Mesenchymal stem cell (in vitro differentiated cells and primary cell): ENCODE measurements at places on chromosomes 6 and 20.

GRCh38 chr6:56510984-56511531, 131.6 kb downstream of the DST start:
- no peaks in the 10 kb centered on the region for H3K4me1 ChIP-seq
- DNase-seq, result no peak
- no peak overlapping the region for H3K4me3 ChIP-seq
- H3K27me3 ChIP-seq, result no peaks in the 10 kb centered on the region
- H3K36me3 ChIP-seq, result peaks cover 16% of the 10 kb centered on the region
- H3K27ac ChIP-seq, result no peak overlapping the region

GRCh38 chr20:58721951-58722778, 29.6 kb downstream of the NPEPL1 start:
- no peak overlapping the region for H3K27ac ChIP-seq
- H3K4me1 ChIP-seq, result peaks cover 6% of the 10 kb centered on the region
- H3K36me3 ChIP-seq, result no peaks in the 10 kb centered on the region
- H3K4me3 ChIP-seq, result no peak overlapping the region
- H3K27me3 ChIP-seq, result peaks cover 34% of the 10 kb centered on the region
- DNase-seq, result no peak

DNA sequence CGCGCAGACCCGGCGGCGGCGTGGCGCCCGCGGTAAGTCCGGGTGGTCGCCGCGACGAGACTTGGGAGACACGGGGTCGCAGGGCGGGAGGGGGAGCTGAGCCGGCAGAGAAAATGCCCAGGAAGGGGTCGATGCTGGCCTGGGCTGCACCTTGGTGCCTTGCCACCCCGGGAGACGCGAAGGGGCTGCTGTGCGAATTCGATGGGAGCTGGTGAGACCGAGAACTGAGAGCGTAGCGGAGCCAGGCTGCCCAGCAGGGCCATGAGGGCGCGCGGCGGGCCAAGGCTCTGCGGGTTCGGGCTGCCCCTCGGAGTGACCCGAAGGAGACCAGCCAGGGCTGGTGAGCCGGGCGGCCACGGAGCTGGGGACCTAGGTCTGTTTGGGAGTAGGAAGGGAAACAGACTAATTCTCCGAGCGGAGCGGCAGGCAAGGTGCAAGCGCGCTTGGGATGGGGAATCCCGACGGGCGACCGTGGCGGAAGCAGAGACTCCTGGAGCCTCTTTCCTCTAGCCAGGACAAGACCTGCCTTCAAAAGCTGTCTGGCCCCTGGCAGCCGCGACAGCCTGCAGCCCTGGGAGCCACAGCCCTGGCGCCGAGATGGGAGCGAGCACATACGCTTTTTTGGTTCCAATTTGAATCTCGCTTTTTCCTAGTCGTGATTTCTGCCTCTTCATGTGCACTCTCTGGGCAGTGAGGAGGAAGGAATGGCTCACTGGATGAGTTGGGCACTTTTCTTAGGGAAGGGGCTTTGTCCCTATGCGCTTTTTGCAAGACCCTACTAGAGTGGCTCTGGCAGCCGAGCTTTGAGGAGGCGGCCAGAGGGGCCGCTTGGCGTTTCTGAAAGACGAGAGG, 691 bp downstream of the SYNDIG1 start:
- H3K27ac ChIP-seq, result no peak overlapping the region
- H3K4me3 ChIP-seq, result peak overlapping the region; percentile 77
- peaks cover 75% of the 10 kb centered on the region for H3K27me3 ChIP-seq
- DNase-seq, result no peak
- H3K36me3 ChIP-seq, result no peaks in the 10 kb centered on the region
- H3K4me1 ChIP-seq, result peaks cover 29% of the 10 kb centered on the region

- H3K4me1 ChIP-seq, result no peaks in the 10 kb centered on the region
- no peak overlapping the region for H3K27ac ChIP-seq
- H3K36me3 ChIP-seq, result no peaks in the 10 kb centered on the region
- DNase-seq, result peak; percentile 8
- H3K4me3 ChIP-seq, result no peak overlapping the region
Observed at GRCh38 chr20:18686696-18687095, 98.8 kb downstream of the DTD1 start.

- H3K4me1 ChIP-seq, result no peaks in the 10 kb centered on the region
- H3K36me3 ChIP-seq, result no peaks in the 10 kb centered on the region
- no peak for DNase-seq
- H3K4me3 ChIP-seq, result no peak overlapping the region
- H3K27me3 ChIP-seq, result no peaks in the 10 kb centered on the region
Observed at GRCh38 chr6:145967549-145967948, 3.4 kb upstream of the SHPRH start.

GRCh38 chr20:62485062-62485700, 9.4 kb upstream of the GATA5 start:
- no peak overlapping the region for H3K27ac ChIP-seq
- no peaks in the 10 kb centered on the region for H3K36me3 ChIP-seq
- no peak overlapping the region for H3K4me3 ChIP-seq
- peak; percentile 37 for DNase-seq

- peaks cover 2% of the 10 kb centered on the region for H3K4me1 ChIP-seq
- H3K27me3 ChIP-seq, result no peaks in the 10 kb centered on the region
- no peaks in the 10 kb centered on the region for H3K36me3 ChIP-seq
- H3K27ac ChIP-seq, result no peak overlapping the region
- H3K4me3 ChIP-seq, result no peak overlapping the region
Observed at GRCh38 chr6:106125925-106126435, 39.8 kb downstream of the PRDM1 start.

DNA sequence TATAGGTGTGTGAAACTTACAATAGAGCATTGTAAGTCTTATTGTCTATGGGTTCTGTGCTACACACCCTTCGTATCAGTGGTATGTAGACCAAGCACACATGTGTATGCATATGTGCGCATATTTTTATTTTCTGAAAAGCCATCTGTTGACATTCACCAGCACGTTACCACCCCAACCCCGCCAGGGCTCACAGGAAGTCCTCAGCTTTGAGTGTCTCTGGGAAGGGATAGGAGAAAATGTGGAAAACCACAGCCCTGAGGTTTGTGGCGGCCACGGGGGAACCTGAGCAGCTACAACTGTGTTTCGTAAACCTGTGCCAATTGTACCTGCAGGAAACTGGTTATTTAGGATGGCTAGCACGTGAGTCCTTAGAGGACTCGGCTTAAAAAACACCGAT, 123.3 kb upstream of the PHACTR3 start:
- H3K27ac ChIP-seq, result no peak overlapping the region
- DNase-seq, result no peak
- H3K27me3 ChIP-seq, result no peaks in the 10 kb centered on the region
- H3K4me3 ChIP-seq, result no peak overlapping the region
- H3K4me1 ChIP-seq, result no peaks in the 10 kb centered on the region

DNA sequence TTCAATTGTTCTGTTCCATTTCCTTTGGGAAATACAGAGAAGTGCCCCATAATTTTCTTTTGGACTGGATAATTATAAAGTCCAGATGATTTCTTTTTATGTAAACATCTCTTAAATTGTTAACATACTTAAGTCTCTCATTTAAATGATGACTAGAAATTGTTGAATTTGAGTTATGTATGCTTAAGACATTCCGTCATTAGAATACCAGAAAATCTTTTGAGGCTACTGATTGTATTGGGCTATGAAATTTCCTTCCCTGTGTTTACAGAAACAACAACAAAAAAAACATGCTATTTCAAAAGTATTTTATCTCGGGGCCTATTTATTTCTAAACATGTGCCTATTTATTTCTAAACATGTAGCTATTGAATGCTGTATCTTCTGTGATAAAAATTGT, 125.4 kb downstream of the SH3BGRL2 start:
- no peaks in the 10 kb centered on the region for H3K27me3 ChIP-seq
- no peak overlapping the region for H3K4me3 ChIP-seq
- no peak for DNase-seq
- H3K4me1 ChIP-seq, result no peaks in the 10 kb centered on the region
- no peaks in the 10 kb centered on the region for H3K36me3 ChIP-seq

DNA sequence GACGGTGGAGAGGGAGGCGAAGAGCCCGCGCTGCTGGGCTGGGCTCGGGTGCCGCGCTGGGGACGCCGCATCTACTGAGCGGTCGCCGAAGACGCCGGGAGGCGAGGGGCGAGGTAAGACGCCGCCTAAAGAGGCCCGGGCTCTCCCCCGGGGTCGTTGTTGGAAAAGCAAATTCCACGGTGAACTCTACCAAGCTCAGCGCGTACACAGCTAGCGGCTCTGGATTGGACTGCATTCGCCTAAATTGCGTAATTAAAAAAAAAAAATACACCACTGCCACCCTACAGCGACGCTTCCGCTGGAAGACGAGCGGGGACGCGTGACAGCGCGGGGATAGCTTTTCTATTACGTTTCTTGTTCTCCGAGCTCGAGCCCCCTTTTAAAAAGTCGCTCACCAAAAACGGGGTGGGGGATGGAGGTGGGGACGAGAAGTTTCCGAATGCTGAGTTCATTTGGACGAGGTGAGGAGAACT, 92.0 kb upstream of the PRDM1 start:
- H3K27ac ChIP-seq, result no peak overlapping the region
- H3K27me3 ChIP-seq, result peaks cover 31% of the 10 kb centered on the region
- no peaks in the 10 kb centered on the region for H3K36me3 ChIP-seq
- H3K4me3 ChIP-seq, result peak overlapping the region; percentile 64
- DNase-seq, result peak; percentile 82

DNA sequence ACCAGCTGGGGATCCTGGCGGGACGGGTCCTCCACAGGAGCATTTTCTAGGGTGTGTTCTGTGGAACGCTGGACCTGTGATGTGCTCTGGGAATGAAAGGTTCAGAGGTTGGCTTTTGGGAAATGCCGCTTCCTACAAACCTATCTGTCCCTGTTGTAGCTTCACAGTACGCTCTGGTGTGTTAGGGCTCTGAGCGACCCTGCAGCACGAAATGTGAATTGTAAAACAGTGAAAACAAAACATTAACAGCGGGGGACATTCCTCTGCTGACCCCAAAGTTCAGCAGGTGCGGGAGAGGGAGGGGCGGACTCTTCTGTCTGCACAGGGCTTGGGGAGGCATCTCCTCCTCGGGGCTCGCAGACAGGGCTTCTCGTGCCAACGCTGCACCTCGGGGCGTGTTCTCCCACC, 155.9 kb downstream of the NRN1 start:
- H3K27ac ChIP-seq, result no peak overlapping the region
- peaks cover 10% of the 10 kb centered on the region for H3K4me1 ChIP-seq
- no peaks in the 10 kb centered on the region for H3K36me3 ChIP-seq
- peak overlapping the region; percentile 78 for H3K4me3 ChIP-seq

GRCh38 chr20:48837014-48837413, 9.2 kb upstream of the PREX1 start:
- H3K27me3 ChIP-seq, result peaks cover 34% of the 10 kb centered on the region
- no peak overlapping the region for H3K27ac ChIP-seq
- no peak overlapping the region for H3K4me3 ChIP-seq
- DNase-seq, result no peak
- peaks cover 2% of the 10 kb centered on the region for H3K4me1 ChIP-seq
- no peaks in the 10 kb centered on the region for H3K36me3 ChIP-seq

- no peaks in the 10 kb centered on the region for H3K36me3 ChIP-seq
- H3K27me3 ChIP-seq, result peaks cover 6% of the 10 kb centered on the region
- H3K4me1 ChIP-seq, result no peaks in the 10 kb centered on the region
- H3K27ac ChIP-seq, result no peak overlapping the region
- peak; percentile 56 for DNase-seq
Observed at GRCh38 chr6:116971959-116972358, 94.9 kb downstream of the RFX6 start.

DNA sequence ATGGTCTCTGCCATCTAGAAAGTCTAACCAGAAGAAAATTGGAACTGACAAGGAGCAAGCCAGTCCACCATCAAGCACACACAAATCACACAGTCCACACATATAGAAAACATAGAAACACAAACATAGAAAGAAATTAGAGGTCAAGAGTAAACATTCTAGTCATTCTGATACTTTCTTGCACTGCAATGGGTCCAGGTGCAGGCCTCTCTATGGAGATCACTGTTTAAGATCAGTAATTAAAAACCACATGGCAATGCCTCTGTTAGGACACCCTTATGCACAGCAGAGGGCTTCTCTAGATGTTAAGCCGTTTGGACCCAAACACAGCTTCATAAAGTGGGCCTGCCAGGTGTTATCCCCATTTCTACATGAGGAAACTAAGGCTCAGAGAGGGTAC, 42.8 kb upstream of the SLC22A23 start:
- DNase-seq, result no peak
- H3K4me1 ChIP-seq, result peaks cover 1% of the 10 kb centered on the region
- no peaks in the 10 kb centered on the region for H3K36me3 ChIP-seq
- H3K27ac ChIP-seq, result no peak overlapping the region
- H3K27me3 ChIP-seq, result no peaks in the 10 kb centered on the region
- no peak overlapping the region for H3K4me3 ChIP-seq

DNA sequence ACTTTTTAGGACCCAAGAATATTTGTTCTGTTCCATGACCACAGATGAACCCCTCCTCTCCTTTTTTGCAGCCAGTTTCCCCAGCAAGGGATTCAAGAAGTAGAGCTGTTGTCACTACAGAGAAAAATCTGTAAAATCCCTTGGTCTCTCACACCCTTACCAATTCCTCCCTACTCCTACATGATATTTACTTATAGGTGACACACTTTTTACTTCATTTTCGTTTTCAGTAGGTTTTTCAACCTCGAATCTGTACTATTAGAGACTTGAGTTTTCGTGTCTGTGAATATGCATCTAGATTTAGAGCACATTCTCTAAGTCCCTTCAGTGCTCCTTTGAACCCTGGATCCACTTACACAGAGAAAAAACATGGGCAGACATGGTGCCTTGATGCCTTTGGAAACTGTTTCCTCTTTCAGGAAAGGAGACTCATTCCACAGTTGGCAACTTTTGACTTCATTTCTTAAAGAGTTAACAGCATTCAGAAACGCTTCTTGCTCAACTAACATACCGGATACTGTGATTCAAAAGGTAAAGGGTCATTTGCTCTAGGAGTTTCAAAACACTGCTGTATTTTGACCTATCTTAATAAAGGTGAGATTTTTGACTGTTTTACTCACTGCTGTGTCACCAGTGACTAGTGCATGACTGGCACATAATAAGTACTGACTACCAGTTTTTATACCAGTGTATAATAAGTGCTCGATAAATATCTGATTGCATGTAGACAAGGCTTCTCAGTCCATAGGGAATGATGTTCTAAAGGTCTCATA, 50.6 kb downstream of the LAMA4 start:
- peak overlapping the region; percentile 61 for H3K27ac ChIP-seq
- H3K4me1 ChIP-seq, result peaks cover 7% of the 10 kb centered on the region
- peak; percentile 71 for DNase-seq
- H3K4me3 ChIP-seq, result no peak overlapping the region
- no peaks in the 10 kb centered on the region for H3K27me3 ChIP-seq

GRCh38 chr6:42043787-42044475, 6.4 kb upstream of the TAF8 start:
- no peaks in the 10 kb centered on the region for H3K27me3 ChIP-seq
- H3K36me3 ChIP-seq, result no peaks in the 10 kb centered on the region
- H3K27ac ChIP-seq, result no peak overlapping the region
- peak; percentile 88 for DNase-seq
- no peak overlapping the region for H3K4me3 ChIP-seq
- H3K4me1 ChIP-seq, result peaks cover 25% of the 10 kb centered on the region

- H3K27me3 ChIP-seq, result no peaks in the 10 kb centered on the region
- no peaks in the 10 kb centered on the region for H3K36me3 ChIP-seq
- no peak overlapping the region for H3K27ac ChIP-seq
- no peak for DNase-seq
Observed at GRCh38 chr6:126072172-126072571, 85.8 kb downstream of the TRMT11 start.
